ENCODE measurements at places on chromosomes 12 and 14. TPM values are rescaled to one million over a fixed set of nuclear protein-coding genes. Genes with fewer than 3 reads are reported as not detected.

Gene TRHDE
- not detected for total RNA-seq

Gene GNB3
- 1.3 TPM for total RNA-seq

Gene SLC6A15
- total RNA-seq: 0.41 TPM

Gene REM2
- total RNA-seq: 4.6 TPM

Gene ISCU
- 115 TPM for total RNA-seq

Gene PPP4R4
- 6.2 TPM for total RNA-seq

Gene RARG
- 37.3 TPM for total RNA-seq

Gene BEST3
- not detected for total RNA-seq

Gene SPPL3
- total RNA-seq: 43.5 TPM

Gene EDDM3A
- not detected for total RNA-seq

Gene TSPAN11
- 0.28 TPM for total RNA-seq

Gene CATSPERB
- total RNA-seq: 2.3 TPM

Gene CFL2
- total RNA-seq: 12.5 TPM

Gene TGM1
- 9.3 TPM for total RNA-seq

Gene MANSC4
- not detected for total RNA-seq

All from activated T-cell treated with anti-CD3 and anti-CD28 coated beads, Interleukin-2, amount 50 U/mL, for 72 hours (primary cell).